ENCODE measurements at places on chromosomes 1 and 21. TPM values are rescaled to one million over a fixed set of nuclear protein-coding genes. Genes with fewer than 3 reads are reported as not detected.

DNA sequence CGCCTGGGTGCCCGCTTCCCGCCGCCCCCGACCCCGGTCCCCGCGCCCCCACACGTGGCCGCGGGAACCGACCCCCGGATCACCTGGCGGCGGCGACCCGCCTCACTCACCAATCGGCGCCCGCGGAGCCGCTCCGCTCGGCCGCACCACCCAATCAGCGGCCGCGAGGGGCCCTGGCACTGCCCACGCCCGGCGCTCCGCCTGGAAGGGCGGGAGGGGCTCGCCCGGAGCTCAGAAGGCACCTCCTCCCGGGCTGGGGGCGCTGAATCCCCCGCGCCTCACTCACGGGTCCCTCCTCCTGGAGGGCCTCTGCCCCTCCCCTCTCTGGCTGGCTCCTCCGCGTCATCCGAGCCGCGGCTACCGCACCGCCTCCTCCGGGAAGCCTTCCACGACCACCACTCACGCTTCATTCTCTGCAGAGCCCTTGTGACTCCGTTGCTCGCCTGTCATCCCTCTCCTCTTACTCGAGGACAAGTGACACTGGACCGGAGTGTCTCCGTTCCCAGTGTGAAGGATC lies 374 bp downstream of the SH2D5 start:
- peak; percentile 94 for DNase-seq

HCN3 gene
- 5.4 TPM for total RNA-seq

BARHL2 gene
- total RNA-seq = not detected

GRCh38 chr21:20404915-20405314 lies 593.3 kb upstream of the NCAM2 start:
- DNase-seq = peak; percentile 39

GNL2 gene
- total RNA-seq = 106 TPM

CITED4 gene
- total RNA-seq = 9.5 TPM

ANGPTL3 gene
- not detected for total RNA-seq

GPR25 gene
- not detected for total RNA-seq

LAMB3 gene
- total RNA-seq = 0.26 TPM

DNA sequence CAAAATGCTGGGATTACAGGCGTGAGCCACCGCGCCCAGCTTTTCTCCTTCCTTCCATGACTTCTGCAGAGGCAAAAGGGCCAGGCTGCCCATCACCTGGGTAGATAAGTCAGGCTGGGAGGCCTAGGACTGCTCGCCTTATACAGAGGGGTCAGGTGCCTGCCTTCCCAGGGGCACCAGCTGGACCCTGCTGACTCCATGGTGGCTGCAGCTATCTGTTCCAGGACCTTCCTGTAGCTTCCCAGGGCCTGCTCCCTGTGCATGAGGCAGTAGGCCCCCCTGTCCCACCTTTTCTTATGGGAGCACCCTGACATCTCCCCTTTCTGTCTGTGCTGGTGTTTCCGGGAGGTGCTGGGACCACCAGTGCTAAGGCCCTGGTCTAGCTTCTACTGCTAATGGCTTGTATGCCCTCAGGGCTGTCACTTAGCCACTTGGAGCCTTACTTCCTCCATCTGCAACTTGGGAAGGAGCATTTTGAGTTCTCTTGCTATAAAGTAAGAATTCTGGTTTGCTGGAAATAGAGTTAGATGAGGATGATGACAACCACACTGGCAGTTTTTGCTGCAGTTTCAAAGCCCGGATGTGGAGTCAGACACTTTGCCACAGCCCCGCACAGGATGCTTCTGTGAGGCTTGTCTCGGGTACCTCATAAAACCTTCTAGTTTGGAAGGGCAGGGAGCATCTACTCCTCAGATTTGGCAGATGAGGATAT lies 14.4 kb downstream of the SOX13 start:
- no peak for DNase-seq
